RCC 7860 (cell line): ENCODE measurements at places on chromosomes 7 and 10.

- DNase-seq: no peak
Measured at GRCh38 chr10:118272149-118272721, 69.9 kb downstream of the FAM204A start.

DNA sequence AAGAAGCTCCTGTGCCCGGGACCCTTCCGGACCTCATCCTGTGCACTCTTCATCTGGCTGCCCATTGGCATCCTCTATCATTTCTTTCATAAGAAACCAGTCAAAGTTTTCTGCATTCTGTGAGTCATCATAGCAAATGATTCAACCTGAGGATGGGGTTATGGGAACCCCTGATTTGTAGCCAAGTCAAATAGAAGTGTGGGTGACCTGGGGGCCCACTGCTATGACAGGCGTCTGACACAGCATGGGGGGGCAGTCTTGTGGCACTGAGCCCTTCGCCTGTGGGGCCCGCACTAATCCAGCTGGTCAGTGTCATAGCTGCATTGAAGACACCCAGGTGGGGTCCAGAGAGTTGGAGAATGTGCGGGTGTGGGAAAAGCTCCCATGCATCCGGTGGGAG, 230.4 kb downstream of the USP6NL start:
- DNase-seq: peak; percentile 10

DNA sequence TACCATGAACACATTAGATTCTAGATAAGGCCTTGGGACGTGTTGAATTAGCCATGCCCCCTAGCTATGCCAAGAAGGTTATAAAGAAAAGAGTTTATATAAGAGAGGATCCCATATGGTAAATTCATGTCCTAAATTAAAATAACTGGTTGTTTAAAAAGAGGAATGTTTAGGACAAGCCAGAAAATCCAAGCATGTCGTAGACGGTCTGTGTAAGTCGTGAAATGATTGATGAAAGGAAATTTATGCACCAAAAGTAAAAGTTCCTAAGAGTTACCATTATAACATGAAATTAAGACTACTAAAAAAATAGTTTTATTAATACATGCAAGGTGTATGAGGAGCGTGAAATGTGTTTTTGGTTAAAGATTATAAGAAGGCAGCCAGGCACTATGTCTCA, 624.9 kb downstream of the ARL4A start:
- DNase-seq: no peak

- no peak for DNase-seq
Measured at GRCh38 chr7:95316588-95316987, 7.7 kb downstream of the PON1 start.

DNA sequence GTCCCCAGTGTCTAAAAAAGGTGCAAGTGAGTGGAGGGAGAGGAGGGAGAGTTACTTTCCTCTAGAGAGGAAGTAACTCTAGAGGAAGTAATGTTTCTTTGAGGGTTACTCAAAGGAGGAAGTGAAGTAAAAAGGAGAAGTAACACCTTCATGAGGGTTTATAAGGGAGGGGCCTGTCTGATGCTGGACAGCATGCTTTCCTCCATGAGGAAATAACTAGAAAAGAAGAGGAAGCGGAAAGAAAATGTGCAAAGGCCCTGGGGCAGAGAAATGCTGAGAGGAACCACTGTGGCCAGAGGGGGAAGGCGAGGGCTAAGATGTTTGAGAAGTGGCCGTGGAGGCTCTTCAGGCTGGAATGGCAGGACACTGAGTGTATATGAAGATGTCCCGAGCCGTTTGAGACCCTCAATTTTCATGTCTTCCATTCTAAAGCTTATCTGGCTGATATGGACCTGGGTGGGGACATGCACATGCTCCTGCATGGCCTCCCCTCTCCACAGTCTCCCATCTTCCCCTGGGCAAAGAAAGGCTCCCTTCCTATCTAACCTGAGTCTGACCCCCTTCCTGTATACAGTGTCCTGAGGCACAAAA, 3.4 kb upstream of the SLC18A2 start:
- DNase-seq: no peak

DNA sequence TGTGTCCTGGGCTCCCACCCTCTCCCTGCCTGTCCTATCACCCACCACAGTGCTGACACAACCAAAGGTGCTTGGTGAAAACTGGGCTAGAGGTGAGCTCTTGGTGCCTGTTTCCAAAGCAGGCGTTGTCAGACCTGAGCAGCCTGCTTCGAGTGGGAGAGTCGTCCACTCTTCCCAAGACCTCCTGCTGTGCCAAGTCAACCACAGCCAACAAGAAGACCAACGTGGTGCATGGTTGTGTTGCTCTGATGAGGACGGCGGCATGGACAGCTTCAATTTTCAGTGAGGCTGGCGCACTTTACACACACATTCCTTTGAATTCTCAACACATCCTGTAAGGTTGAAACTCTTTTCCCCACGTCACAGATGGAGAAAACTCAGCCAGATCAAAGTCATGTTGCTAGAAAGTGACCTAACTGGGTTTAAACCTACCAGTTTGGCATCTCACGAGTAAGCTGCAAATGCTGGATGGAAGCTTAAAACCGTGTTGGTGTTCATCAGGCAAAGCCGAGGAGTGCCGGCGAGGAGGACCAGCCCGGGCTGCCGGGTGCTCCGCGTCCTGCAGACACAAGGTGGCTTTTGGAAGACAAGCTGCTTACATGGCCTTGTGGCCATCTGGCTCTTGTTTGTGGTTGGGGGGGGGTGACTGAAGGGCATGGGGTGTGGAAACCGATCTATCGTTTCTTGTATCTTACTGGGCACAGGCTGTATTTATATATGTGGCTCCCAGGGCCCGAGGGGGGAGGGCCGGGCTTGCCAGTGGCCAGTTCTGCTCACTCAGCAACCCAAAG, 39.3 kb downstream of the INSIG1 start:
- no peak for DNase-seq

DNA sequence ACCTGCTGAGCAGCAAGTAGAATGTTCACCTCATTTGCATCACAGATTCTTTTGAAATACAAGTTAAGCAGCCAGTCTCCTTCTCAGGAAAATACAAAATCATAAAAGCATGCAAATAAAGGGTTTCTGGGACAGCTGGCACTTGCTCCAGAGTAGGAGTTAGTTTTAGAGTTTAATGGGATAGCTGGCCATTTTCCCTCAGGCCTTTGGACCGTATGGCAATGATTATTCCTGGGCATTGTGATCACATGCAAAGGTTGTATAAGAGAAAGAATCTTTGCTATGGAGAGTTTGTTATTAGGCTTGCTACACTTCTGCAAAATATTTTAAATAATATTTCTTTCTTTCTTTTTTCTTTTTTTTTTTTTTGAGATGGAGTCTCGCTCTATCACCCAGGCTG, 240.8 kb downstream of the CDK14 start:
- no peak for DNase-seq

DNA sequence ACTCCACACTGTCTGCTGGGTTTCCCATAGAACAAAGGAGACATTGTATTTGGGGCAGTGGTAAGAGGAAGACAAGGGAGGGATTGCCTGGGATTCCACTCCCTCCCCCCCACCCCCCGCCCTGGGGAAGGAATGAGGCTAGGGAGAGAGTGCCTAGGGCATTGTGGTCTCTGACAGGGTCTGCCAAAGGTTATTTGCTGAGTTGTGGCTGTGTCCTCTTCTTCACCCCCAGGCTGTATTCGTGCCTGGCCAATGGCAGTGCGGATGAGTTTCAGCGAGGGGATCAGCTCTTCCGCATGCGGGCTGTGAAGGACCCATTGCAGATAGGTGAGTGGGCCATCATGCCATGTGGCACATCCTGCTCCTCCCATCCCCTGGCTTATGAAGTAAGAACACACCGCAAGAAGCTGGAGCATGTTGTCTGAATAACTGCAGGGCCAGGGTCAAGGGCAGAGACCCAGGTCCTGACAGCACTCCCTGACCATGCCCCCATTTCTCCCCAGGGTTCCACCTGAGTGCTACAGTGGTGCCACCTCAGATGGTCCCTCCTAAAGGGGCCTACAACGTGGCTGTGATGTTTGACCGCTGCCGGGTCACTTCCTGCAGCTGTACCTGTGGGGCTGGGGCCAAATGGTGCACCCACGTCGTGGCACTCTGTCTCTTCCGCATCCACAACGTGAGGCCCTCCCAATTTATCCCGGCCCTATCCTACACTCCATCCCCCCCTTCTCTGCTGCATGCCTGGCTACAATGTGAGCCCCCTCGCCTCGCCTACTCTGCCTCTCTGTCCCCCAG, 3.7 kb downstream of the ZSWIM8 start:
- DNase-seq: no peak

- peak; percentile 22 for DNase-seq
Measured at GRCh38 chr7:123916240-123916724, 8.8 kb upstream of the SPAM1 start.

DNA sequence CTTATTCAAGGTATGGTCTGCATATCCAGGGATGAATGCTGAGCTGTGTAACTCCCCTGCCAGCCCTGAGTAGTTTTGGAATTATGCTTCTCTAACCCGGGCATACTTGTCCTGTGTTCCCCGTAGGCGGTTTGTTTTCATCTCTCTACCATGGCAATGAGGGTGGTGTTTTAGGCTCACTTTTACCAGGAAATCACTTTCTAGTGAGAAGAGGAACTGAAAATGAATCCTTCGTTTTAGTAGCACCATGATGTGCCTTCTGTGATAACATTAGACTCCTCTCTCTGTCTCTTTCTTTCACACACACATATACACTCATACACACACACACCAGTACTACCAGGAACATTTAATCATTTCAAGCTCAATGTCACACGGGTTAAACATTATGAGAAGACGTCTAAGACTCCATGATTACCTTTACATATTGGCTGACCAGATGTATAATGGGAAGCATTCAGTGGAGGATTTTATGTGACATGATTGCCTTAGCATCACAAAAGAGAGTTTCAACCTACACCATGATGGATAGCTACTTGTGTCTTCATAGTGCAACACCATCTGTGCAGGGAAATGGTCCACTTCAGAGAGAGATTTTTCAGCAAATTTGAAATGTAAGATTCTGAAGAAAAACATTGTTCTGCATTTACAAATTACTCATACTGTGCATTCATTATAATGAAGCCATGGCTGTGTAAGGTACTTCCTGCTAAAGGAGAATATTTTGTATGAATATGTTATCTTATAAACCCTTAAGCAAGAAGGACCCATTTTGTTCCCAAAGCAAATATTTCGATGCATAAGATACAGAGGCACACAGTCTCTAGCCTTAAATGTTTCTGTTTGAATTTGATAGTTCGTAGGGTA, 31.0 kb upstream of the PFKP start:
- DNase-seq: no peak

- no peak for DNase-seq
Measured at GRCh38 chr7:149217570-149217969, 21.9 kb upstream of the ZNF212 start.

GRCh38 chr7:29765490-29765889, 40.8 kb upstream of the WIPF3 start:
- DNase-seq: no peak

DNA sequence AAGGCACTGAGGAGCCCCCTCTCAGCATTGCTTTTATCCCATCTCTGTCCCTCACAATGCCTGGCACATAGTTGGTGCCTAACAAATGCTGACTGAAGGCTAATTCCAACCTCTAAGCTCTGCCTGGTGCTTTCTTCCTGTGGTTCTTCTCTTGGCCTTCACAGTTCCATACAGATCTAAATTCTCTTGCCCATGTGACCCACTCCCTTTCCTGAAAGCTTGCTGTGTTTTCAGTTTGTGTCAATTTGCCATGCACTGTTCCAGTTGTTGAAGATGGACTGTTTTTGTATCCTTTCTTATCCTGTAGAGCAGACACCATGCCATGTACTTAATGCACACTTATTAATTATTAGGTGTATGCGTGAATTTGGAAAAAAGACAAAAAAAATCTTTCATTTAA, 9.2 kb downstream of the TBXAS1 start:
- DNase-seq: no peak

GRCh38 chr7:81690251-81690650, 79.6 kb downstream of the HGF start:
- no peak for DNase-seq

DNA sequence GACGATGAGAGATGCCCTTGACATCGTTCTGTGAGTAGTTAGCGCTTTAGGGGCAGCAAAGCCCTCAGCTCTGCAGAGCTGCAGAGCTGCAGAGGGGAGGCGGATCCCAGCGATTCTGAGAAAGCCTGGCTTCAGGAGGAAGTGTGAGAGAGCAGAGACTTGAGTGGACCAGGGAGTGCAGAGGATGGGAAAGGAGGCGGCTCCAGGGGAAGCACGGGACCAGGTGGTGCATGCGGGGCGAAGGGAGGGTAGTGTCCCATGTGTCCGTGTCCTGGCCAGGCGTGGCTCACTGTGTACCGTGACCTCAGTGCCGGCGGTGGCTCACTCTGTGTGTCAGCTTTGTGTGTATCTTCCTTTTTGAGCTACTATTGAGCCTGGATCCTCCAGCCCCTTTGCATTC, 250.8 kb upstream of the PITRM1 start:
- no peak for DNase-seq

GRCh38 chr7:131924857-131925256, 368.4 kb upstream of the PODXL start:
- DNase-seq: no peak

DNA sequence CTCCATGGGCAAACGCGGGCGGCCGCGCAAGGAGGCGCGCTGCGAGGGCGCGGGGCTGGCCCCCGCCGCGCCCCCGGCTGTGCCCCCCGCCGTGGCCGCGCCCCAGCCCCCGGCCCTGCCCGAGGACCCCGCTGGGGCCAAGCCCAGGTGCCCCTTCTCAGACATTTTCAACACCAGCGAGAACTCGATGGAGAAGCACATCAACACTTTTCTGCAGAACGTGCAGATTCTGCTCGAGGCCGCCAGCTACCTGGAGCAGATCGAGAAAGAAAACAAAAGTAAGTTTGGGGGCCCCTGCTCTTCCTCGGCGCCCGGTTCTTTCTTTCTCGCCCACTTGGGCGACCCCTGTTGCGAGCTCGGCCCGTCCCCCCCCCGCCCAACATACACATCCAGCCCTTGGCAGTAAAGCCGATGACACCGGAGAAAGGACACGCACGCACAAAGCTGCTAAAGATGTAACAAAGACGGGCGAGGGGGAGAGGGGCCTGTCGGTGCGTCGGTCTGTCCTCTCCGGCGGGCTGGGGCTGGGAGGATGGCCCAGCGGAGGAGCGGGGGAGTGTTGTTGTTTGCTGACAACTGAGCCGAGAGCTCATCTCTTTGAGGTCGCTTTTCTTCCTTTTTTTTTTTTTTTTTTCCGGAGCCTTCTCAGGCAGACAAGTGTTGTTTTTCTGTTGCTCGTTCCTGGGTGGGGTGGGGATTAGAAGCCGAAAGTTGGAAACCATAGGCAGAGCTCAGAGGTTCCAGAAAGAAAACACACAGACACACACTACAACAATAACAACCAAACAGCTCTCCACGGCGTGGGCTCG, 604 bp downstream of the MXI1 start:
- no peak for DNase-seq

- peak; percentile 69 for DNase-seq
Measured at GRCh38 chr10:93379731-93380575, 102.2 kb downstream of the MYOF start.

- no peak for DNase-seq
Measured at GRCh38 chr7:24472093-24472492, 101.2 kb upstream of the PALS2 start.

- DNase-seq: no peak
Measured at GRCh38 chr10:90998733-90999511, 78.0 kb upstream of the ANKRD1 start.

DNA sequence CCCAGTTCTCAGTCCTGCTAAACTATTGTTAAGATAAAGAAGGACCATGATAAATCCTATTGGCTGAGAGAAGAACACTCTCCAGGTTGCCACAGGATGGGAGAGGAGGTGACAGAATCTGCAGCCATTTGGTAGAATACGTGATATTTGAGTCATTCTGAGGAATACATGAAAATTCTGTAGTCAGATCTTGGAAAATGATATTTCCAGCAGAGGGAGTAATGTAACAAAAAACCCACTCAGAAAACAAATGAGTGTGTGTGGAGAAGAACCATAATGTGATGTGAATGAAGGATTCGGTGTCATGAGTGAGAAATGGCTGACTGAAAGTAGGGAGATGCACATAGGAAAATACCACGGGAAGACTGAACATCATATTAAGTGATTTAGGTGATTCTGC, 128.5 kb upstream of the PFKP start:
- peak; percentile 22 for DNase-seq
